ENCODE measurements at places on chromosomes 11 and 22. TPM values are rescaled to one million over a fixed set of nuclear protein-coding genes. Genes with fewer than 3 reads are reported as not detected.

The ABCC8 gene
- total RNA-seq: 12.6 TPM

The F2 gene
- total RNA-seq: 0.39 TPM

The PLAAT5 gene
- total RNA-seq: 7.0 TPM

The PNPLA2 gene
- total RNA-seq: 18.2 TPM

The ST14 gene
- 0.99 TPM for total RNA-seq

The PPFIBP2 gene
- 22.0 TPM for total RNA-seq

The CALCA gene
- total RNA-seq: 17.6 TPM

The MN1 gene
- total RNA-seq: 24.6 TPM

The OLFML1 gene
- 19.0 TPM for total RNA-seq

The OR5B21 gene
- not detected for total RNA-seq

The TMPRSS13 gene
- total RNA-seq: 0.20 TPM

The MMP12 gene
- total RNA-seq: not detected

The LRRC75B gene
- 6.3 TPM for total RNA-seq

The C22orf15 gene
- 4.9 TPM for total RNA-seq

The CYTH4 gene
- total RNA-seq: 9.4 TPM

The LYVE1 gene
- total RNA-seq: 56.5 TPM

The GAB4 gene
- 0.10 TPM for total RNA-seq

The POTEH gene
- total RNA-seq: not detected

The CREB3L1 gene
- total RNA-seq: 12.8 TPM

The TMEM151A gene
- total RNA-seq: 8.0 TPM

The SMC1B gene
- total RNA-seq: 0.11 TPM

The MTMR2 gene
- 33.5 TPM for total RNA-seq

The C1QTNF4 gene
- total RNA-seq: 15.8 TPM

The STK33 gene
- 23.2 TPM for total RNA-seq

The KRTAP5-7 gene
- total RNA-seq: 0.20 TPM

The ADORA2A gene
- 9.6 TPM for total RNA-seq

The P2RY2 gene
- 0.99 TPM for total RNA-seq

The SYCE3 gene
- not detected for total RNA-seq

The SUSD2 gene
- total RNA-seq: 11.2 TPM

The C11orf42 gene
- not detected for total RNA-seq

The KRTAP5-2 gene
- not detected for total RNA-seq

The PRR33 gene
- not detected for total RNA-seq

The NOL12 gene
- total RNA-seq: 12.2 TPM

The OR6A2 gene
- total RNA-seq: 0.89 TPM

The ALDH3B2 gene
- not detected for total RNA-seq

The TSGA10IP gene
- total RNA-seq: not detected

The DCHS1 gene
- 43.6 TPM for total RNA-seq

The SLC22A8 gene
- total RNA-seq: 13.3 TPM

The CNTF gene
- total RNA-seq: 11.9 TPM

The LSP1 gene
- 7.9 TPM for total RNA-seq

The IFITM1 gene
- 23.1 TPM for total RNA-seq

The SLC25A17 gene
- 29.8 TPM for total RNA-seq

The RIC3 gene
- 38.2 TPM for total RNA-seq

The IGF2 gene
- total RNA-seq: 132 TPM

The ZNF280B gene
- 5.0 TPM for total RNA-seq

The SPI1 gene
- total RNA-seq: 8.6 TPM

The KCNJ5 gene
- total RNA-seq: 2.7 TPM

The C22orf31 gene
- 1.2 TPM for total RNA-seq

The NAALAD2 gene
- 20.3 TPM for total RNA-seq

The ADM2 gene
- 0.06 TPM for total RNA-seq

The JAM3 gene
- total RNA-seq: 221 TPM

The TMEM45B gene
- total RNA-seq: 6.3 TPM

The NXPE4 gene
- total RNA-seq: not detected

The SHANK3 gene
- 8.3 TPM for total RNA-seq

The NF2 gene
- total RNA-seq: 35.4 TPM

The OR52N4 gene
- 0.20 TPM for total RNA-seq

The RHOD gene
- 16.8 TPM for total RNA-seq

The SERPIND1 gene
- total RNA-seq: 52.2 TPM

The SERHL2 gene
- total RNA-seq: 4.7 TPM

Data from spinal cord (tissue), 10 donors.